Activated CD4-positive, CD25-positive, alpha-beta regulatory T cell (primary cell): ENCODE measurements at places on chromosomes 5 and 9.

DNA sequence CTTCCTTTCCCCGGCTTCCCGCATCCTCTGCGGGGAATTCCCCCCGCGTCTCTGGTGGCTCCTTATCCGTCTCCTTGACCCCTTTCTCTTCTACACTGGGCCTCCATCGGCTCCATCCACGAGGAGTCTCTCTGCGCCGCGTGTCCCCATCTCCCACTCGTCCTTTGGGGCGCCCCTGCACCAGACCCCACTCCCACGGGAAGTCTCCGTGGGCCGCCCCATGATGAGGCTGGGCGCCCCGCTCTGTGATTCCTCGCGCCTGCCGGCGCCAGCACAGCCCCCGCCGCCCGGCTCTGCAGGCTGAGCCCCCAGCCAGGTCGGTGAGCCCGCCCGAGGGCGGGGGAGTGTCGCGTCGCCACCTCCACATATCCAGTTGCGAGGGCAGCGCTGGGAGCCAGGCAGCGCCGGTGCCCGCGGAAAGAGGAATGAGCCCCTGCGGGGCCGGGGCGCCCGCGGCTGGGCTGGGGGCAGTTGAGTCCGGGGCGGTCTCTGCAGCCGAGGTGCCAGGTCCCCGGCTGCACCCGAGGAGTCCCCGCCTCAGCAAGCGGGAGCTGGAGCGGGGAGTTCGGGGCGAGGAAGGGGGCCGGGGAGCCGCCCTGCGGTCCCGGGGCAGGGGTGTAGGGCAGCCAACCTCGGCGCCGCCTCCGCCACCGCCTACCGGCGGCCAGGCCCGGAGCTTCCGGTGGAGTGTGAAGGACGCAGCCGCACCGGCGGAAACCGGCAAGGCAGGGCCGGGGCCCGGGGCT, 2.1 kb upstream of the TRAF1 start:
- peak; percentile 57 for DNase-seq

- DNase-seq, result no peak
Measured at GRCh38 chr9:121613009-121613752, 38.3 kb upstream of the DAB2IP start.

DNA sequence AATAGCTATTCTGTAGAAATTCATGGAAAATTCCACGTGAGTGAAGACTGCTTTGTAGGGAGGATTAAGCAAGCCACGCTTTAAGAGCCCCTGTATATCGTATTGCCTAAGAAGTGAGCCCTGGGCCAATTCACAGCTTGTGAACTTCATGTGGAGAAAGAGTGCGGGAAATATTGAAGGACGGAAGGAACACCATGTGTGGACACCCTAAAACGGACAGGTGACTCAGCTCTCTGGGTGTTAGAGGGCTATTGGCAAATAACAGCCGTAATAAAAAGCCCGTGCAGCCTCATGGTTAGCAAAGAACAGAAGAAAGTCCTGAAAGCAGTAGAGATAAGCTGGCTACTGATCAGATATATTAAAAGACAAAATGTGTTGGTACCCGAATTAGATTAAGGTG, 26.4 kb downstream of the ZNF366 start:
- DNase-seq, result no peak

DNA sequence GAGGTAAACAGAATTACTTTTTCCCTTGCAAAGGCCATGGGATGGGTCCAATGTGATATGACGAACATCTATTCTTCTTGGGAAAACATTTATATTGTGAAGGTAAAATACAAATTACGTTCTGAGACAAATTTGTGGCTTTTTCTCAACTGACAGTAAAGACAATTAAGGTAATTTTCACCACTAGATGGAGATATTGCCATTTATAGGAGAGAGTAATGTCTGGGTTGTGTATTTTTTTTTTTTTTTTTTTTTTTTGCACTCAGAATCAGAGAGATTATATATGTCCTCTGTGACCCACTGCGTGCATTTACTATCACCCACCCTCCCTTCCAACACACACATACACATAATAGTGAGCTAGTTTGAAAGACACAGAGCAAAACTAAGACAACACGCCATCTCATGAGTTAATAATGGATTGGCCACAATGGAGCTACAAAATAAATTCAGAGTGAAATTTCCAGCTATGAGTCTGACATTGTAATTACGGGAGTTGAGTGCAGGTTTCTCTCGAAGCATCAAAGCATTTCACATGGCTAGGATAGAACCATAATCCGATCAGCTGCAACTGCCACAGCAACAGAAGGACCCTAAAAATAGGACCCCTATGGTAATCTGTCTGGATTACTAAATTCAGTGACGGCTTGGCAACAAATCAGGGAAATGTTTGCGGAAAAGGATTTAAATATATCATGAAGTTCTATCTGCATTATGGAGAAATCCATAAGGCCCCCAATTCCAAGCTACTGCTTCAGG, 49.2 kb downstream of the ANXA1 start:
- no peak for DNase-seq

DNA sequence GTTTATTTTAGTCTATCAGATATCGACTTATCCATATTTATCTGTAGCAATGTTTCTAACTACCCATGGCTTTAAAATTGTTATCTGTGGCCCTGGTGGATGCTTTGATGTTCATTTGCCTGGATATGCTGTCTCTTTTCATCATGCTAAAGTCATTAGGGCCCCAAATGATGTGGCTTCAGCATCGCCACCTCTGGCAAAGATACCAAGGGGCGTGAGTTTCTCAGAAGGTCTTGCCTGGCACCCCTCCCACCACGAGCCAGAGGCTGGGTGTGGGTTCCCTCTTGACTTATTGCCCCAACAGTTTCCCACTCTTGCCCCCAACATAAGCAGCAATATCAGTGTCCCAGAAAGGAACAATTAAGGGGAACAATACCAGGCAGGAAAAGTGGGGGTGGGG, 5.4 kb downstream of the ROPN1L start:
- DNase-seq, result no peak

DNA sequence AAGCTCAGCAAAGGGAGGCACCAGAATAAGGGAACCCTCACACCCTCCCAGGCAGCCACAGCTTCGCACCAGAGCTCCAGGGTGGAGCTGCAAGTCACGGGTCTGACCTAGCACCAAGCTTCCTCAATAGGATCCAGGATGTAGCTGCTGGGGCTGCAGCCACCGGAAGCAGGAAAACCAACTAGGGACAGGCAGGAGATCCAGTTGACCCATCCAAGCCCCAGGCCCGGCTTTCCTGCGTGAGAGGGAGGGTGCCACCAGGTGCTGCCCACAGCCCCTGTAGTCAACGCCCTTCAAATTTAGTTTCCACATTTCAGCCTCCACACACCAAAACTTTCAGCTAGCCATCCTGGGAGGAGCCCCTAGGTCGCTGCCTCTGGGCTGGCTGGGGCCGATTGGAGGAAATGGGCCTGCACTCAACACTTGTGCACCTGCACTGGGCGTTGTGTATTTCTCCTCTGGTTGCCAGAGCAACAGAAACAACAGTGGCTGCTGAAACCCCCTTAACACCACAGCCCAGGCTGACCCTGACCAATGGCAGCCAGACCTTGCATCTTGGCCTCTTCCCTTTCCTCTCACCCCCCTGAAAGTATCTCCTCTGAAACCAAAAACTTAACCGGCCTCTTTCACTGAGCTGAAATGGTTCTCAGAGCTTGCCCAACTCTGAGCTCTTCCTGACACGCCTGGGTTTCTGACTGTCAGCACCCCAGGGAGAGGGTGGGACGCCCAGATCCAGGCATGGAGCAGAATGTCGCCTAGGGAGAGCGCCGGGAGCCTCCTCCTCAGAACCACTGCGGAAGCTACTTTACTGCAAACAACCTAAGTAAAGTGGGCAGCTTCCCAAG, 226.5 kb upstream of the MAP3K1 start:
- DNase-seq, result no peak

DNA sequence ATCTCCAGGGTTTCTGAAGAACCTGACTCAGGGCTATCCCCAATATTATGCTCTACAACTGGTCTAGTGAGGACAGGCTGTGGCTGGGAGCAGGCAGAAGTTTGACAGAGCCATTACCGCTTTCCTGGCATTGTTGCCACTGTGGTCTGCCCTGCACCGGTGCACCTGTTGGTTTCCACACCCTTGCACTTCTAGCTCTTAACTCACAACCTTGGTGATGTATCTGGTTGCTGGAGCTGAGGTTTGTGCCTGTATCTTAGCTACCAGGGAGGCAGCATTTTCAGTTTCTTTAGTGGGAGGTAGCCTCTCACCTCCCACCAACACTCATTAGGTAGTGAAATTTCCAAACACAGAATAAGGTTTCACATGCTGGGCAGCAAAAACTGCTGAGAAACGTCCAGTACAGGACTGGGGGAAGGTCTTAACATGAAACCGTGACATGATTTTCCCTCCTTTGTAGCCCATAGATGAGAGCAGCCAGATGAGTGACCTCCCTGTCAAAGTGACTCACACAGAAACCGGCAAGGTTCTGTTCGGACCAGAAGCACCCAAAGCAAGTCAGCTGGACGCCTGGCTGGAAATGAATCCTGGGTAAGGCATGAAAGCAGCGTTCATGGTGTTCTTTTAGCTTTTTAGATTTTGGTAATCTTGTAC, 57.7 kb downstream of the SMARCA2 start:
- DNase-seq, result no peak

GRCh38 chr5:158698023-158698639, 401.6 kb downstream of the EBF1 start:
- no peak for DNase-seq

- no peak for DNase-seq
Measured at GRCh38 chr5:959581-960531, 48.7 kb upstream of the NKD2 start.

DNA sequence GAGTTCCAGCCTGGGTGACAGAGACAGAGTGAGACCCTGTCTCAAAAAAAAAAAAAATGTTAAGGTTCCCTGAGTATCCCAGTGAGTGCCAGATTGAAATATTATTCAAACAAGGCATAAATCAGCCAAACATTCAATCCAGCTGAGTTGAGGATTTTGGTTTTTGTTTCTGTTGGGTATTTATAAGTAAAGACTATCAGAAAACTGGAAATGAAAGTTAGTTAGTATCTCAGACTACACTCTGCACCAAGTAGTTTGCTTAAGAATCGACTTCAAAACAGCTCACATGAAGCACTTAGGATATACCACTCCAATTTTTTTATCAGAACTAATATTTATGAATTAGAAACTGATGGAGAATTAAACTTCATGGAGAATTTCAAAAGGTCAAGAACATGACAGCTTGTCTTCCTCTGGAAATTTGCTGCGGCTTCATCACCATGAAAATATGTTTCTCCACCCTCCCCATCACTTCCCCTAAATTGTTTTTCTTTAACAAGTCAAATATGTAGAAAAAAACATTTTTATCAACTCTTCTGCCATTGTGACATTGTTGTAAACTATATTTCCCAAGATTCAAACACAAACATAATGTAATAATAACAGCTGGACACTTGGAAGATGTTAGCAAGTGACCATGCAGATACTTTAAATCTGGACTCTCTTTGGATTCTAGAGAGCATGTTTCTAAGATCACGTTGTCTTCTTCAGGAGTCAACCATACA, 110.0 kb upstream of the PTGER4 start:
- DNase-seq, result no peak
